Heart left ventricle (tissue), 16 donors: ENCODE measurements at places on chromosomes 3 and 15. TPM values are rescaled to one million over a fixed set of nuclear protein-coding genes. Genes with fewer than 3 reads are reported as not detected.

Gene XIRP1
- total RNA-seq = 530 TPM

Gene KCTD6
- total RNA-seq = 8.9 TPM

Gene MAN2C1
- 130 TPM for total RNA-seq

GRCh38 chr15:50120729-50121128 lies 1.7 kb upstream of the ATP8B4 start:
- no peak for DNase-seq

DNA sequence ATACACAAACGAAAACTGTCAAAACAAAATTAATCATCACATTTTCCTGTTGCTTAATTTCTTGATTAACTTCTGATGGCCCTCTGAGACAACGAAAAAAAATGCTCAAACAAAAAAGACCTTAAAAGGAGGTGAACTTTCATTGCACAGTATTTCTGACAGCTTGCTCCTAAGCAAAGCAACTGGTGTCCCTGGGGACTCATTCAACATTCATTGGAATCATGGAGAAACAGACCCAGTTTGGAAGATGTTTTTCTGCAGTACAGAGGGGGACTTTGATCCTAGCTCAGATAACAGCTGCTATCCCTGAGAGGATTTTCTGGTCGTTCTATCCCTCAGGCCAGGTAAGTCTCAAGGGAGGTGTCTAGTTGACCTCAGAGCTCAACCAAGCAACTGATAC lies 378.7 kb upstream of the ATP11B start:
- no peak for DNase-seq

DNA sequence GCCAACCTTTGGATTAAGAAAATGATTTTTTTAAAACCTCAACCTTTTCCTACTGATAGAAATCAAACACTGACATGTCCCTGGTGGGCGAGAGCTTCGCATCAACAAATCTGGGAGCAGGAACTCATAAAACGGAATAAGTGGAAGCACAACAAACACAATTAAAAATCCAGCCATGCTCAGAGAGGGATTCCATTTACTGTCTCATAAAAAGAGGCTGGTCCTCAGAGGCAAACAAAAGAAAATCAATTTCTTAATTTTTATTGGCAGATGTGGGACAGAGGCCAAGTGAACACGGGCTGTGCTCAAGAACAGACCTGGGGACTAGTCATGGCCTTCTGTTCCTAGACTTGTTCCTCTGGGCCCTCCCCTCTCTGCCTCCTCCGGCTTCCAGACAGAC lies 214.5 kb downstream of the NTRK3 start:
- DNase-seq = no peak
